ENCODE measurements at places on chromosomes 3 and 15.
A peak's percentile ranks its signal among the peaks of the same experiment; 100 is the strongest.

DNA sequence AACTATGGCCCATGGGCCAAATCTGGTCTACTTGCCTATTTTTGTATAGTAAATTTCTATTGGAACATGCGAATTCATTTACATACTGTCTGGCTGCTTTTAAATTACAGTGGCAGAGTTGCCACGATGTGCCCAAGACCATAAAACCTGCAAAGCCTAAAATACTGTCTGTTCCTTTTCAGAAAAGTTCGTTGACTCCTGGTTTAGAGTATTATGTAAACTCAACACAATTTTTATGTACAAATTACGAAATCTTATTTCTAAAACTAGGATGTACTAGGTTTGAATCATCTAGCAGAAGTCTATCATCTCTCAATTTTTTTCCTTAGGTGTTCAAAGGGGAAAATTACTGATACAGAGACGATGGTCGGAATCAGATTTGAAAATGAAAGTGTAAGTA, 26.9 kb downstream of the SENP2 start:
- no peak for DNase-seq

DNA sequence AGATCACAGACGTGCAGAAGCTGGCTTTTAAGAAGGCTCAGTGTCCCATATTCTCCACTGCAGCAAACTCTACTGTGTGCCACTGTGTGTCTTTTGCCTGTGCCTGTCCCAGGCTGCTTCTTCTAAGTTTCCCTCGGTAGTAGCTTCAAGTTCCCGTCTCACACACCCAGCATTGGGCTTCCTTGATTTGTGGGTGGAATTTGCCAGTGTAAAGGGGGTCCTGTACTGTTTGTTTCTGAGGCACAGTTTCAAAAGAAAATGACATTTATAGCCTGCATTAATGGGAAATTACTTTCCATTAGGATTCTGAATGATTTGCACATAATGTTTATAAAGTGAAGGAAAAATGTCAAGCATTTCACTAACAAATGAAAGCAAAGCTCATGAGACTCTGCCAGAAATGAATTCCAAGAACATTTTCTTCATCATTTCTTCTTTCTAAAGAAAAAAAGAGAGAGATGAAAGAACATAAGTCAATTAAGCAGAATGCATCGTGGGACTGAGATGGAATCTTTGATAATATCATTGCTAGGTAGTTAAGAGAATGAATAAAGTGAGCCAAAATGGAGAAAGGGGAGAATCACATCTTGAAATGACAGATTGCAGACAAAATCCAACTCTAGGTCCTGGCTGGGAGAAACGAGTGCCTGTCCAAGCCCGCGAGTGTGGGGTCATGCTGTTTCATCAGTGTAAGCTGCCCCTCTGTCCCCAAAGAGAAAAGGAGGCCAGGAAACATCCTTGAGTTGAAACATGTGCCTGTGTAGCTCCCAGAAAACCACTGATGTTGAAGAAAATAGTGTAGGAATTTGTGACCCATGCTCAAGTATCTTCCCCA, 48.6 kb upstream of the ADAMTSL3 start:
- no peak for DNase-seq

DNA sequence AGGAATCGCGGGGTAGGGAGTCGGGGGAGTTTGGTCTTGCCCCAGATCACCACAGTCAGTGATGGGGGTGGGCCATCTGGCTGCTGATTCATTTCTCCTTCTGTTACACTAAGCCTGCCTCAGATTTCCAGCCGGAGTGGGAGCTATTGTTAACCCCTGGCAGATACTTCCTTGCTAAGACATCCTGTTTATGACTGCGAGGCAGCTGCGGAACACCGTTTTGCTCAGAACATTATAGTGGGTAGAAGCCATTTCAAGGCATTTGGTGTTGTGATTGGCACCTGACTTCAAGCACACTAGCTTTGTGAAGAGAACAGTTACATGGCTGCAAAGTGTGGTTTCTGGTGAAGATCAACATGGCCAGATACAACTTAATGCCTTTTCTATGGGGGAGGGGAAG, 73.8 kb downstream of the FLNB start:
- no peak for DNase-seq

GRCh38 chr3:185457376-185457775, 41.5 kb downstream of the TMEM41A start:
- no peak for DNase-seq

DNA sequence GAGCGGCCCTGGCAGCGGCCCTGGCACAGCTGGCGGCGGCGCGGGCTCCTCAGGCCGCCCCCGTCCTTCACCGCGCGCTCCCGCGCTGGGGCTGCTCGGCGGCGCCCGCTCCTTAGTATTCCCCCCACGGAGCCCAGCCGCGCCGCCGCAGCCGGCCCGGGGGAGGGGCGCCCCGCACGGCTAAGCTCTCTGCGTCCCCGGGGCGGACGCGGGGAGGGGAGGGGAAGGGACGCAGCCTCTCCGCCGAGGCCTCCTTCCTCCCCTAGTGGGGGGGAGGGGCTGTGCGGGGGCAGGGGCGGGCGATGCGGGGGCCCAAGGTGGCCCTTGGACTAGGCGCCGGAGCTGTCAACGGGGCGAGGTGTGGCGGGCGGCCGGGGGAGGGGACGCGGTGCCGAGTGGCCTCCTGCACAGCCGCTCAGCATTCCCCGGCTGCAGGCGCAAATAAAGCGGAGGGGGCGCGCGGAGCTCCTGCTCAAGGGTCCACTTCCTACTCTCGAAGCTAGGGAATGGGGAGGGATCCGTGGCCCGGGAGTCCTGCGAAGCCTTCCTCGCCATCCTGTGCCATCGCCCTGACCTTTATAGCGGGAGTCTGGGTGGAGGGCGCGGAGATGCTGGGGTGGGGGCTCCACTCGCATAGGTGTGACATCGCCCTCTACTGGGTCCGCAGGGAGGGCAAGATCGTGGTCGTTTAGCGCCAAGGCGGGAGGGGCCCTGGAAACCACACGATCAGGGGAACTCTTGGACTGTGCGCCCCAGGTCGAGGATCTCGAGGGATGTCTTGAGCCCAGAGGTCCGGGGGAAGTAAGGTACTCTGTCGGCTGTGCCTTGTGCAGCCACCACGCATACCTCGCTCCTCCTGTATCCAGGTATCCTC, 22.2 kb downstream of the EPHB3 start:
- no peak for DNase-seq

DNA sequence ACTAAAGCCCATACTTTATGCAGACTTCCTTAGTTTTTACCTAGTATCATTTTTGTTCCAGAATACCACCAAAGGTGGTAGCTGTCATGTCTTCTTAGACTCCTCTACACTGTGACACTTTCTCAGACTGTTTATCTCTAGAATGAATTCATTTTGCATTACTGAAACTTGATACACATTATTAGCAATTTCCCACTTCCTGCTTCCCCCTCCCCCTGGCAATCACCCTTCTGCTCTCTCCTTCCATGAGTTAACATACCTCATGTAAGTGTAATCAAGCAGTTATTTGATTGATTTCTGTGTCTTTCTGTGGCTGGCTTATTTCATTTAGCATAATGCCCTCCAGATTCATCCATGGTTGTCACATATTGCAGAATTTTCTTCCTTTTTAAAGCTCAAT, 204.9 kb downstream of the STAG1 start:
- DNase-seq, result no peak

GRCh38 chr3:127652246-127652995, 20.3 kb upstream of the ABTB1 start:
- DNase-seq, result no peak

DNA sequence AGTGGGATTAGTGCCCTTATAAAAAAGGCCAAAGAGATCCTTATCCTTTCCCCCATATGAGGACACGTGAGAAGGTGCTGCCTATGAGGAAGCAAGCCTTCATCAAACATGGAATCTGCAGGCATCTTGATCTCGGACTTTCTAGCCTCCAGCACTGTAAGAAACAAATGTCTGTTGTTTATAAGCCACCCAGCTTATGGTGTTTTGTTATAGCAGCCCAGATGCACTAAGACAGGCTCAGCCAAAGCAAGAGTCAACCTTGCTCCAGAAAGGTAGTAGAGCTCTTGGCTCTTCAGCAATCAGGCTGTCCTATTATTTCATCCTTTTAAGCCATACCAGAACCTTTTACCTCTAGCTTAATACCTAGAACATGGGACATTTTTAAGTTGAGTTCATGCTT, 12.3 kb upstream of the TNIK start:
- DNase-seq, result no peak

DNA sequence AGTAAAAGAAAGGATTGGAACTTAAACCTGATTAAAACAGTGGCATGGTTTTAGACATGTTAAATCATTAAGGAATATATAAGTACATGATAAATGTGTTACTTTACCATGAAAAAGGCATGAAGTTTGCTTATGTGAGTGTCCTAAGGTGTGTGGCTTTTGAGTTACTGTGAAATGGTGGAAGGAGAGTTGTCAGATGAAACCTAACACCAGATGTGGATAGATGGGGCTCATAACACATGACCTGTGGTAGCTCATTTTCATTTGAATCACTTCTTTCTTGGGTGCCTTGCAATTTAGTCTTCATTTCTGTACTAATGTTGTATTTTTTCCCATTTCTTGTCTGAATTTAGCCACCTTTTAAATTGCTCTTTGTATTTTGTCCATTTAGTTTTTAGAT, 13.0 kb downstream of the MEF2A start:
- DNase-seq, result no peak

GRCh38 chr15:64426845-64427465, 33.4 kb upstream of the ZNF609 start:
- peak; percentile 46 for DNase-seq

DNA sequence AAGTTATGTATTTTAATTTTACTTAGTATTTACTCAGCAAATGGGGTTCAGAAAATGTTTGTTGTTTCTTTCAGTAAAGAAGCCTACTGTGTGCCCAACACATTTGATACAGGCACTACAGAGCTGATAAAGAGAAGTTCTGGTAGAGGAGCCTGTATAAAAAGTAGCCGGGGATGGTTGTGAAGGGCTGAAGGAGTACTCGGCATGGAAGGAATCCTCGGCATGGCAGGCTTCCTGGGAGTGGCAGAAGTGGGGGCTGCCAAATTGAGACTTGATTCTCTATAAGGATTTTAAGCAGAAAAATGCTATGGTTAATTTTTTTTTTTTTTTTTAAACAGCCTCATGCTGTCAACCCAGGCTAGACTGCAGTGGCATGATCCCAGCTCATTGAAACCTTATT, 9.3 kb downstream of the ARL13B start:
- DNase-seq, result no peak

DNA sequence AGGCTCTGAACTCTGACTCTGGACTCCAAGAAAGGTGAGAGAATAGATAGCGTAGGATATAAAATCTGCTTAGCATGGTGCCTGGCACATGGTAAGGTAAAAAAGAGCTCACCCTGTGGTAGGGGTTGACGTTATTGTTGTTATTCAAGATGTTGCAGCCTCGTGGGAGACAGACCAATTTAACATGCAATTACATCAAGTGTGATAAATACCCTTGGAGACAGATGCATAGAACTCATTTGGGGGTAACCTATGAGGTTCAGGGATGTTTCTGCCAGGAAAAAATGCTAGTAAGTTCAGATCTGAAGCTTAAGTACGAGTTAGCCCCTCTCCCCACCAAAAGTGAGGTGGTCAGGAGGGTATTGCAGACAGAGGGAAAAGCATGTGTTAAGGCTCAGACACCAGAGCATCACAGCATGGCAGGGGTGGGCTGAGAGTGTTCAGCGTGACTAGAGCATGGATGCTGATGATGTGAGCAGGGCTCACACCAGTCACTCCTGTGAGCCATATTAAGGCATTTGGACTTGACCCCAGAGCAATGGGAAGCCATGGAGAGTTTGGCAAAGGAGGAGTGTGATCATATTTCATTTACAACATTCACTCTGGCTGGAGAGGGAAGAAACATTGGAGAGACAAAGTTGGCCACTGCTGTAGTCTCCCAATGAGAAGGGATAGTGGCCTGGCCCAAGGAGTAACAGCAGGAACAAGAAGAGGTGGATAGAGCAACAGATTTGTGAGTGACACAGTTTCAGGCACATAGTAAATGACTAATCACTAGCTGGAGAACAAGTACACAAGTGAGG, 181.0 kb downstream of the UACA start:
- peak; percentile 41 for DNase-seq

- no peak for DNase-seq
Measured at GRCh38 chr3:152241142-152242017, 27.3 kb upstream of the MBNL1 start.

DNA sequence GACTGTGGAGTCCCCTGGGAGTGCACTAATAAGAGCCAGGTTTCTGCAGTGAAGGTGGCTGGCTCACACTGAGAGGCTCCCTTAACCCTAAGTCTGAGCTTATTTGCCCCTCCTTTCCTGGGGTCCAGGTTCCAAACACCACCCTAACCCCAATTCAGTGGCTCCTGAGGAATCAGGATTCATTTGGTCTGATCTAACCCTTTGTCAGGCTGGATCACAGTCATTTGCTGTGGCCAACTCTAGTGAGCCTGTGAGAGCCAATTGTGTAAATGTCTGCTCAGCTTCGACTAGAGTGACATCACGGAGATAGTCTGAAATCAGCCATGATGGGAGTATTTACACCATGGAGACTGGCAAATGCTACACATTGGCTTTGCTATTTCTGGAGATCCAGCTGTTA, 73.7 kb upstream of the ACAN start:
- no peak for DNase-seq

Data from HFFc6 (cell line).